ENCODE measurements at places on chromosomes 2 and 18. TPM values are rescaled to one million over a fixed set of nuclear protein-coding genes. Genes with fewer than 3 reads are reported as not detected.

GRCh38 chr2:157789256-157789655 is 86.9 kb downstream of the ACVR1 start:
- H3K36me3 ChIP-seq, result no peaks in the 10 kb centered on the region
- H3K4me3 ChIP-seq, result no peak overlapping the region
- H3K4me1 ChIP-seq, result peaks cover 7% of the 10 kb centered on the region
- H3K27ac ChIP-seq, result no peak overlapping the region

GRCh38 chr2:121049131-121049530 is 235.9 kb downstream of the TFCP2L1 start:
- H3K4me1 ChIP-seq, result no peaks in the 10 kb centered on the region
- H3K36me3 ChIP-seq, result no peaks in the 10 kb centered on the region
- DNase-seq, result no peak
- no peaks in the 10 kb centered on the region for H3K27me3 ChIP-seq

DNA sequence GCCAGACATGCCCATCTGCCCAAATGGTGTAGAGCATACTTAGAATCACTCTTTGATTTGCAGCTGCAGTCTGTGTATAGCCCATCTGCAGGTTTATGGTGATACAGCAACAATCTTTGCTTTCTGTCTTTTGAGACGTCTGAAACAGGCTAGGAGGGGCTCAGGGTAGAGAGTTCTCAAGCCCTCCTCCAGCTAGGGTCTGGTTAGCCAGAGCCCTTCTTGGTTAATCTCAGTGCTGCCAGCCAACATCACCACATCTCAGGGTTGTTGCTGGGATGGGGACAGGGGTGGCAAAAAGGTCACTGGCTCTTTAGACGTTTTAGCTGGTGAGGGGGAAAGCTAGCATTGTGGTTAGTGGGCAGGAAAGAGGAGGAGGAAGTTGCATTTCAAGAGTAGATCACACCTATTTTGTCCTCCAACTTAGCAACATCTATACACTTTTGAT is 136.6 kb upstream of the ACAA2 start:
- H3K27ac ChIP-seq, result no peak overlapping the region
- H3K4me1 ChIP-seq, result peaks cover 25% of the 10 kb centered on the region
- H3K4me3 ChIP-seq, result peak overlapping the region; percentile 17
- no peaks in the 10 kb centered on the region for H3K27me3 ChIP-seq
- no peaks in the 10 kb centered on the region for H3K36me3 ChIP-seq

GRCh38 chr2:132645722-132646539 is 24.1 kb downstream of the LYPD1 start:
- no peak overlapping the region for H3K4me3 ChIP-seq
- H3K27ac ChIP-seq, result no peak overlapping the region
- no peaks in the 10 kb centered on the region for H3K27me3 ChIP-seq
- no peaks in the 10 kb centered on the region for H3K4me1 ChIP-seq
- DNase-seq, result no peak

Gene C2orf78
- total RNA-seq, result not detected

GRCh38 chr2:102181919-102182635 is 4.7 kb upstream of the IL1RL2 start:
- H3K36me3 ChIP-seq, result no peaks in the 10 kb centered on the region
- no peak overlapping the region for H3K27ac ChIP-seq
- no peak for DNase-seq
- no peak overlapping the region for H3K4me3 ChIP-seq
- no peaks in the 10 kb centered on the region for H3K27me3 ChIP-seq

GRCh38 chr2:239025096-239025801 is 177.4 kb downstream of the TWIST2 start:
- DNase-seq, result no peak
- H3K4me1 ChIP-seq, result no peaks in the 10 kb centered on the region
- no peak overlapping the region for H3K27ac ChIP-seq
- no peak overlapping the region for H3K4me3 ChIP-seq
- no peaks in the 10 kb centered on the region for H3K36me3 ChIP-seq
- no peaks in the 10 kb centered on the region for H3K27me3 ChIP-seq

DNA sequence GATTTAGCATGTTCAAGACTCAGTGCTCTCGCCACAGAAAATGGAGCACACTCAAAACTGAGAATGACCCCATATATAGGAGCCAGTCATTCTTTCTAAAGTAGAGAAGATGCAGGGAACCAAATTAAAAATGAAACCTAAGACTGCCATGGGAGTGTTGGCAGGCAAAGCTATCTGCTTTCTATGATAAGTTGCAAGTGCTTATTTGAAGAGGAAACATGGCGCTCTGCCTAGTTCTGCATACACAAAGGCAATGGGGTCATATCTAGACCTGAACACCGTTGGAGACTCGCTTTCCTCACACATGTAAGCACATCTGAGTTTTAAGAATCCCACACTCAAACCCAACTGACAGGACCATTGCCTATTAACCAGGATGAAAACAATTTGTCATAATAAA is 292.5 kb downstream of the ALK start:
- H3K4me3 ChIP-seq, result no peak overlapping the region
- no peak for DNase-seq
- H3K27me3 ChIP-seq, result no peaks in the 10 kb centered on the region
- no peaks in the 10 kb centered on the region for H3K36me3 ChIP-seq
- H3K27ac ChIP-seq, result no peak overlapping the region
- no peaks in the 10 kb centered on the region for H3K4me1 ChIP-seq

Measured in CD8-positive, alpha-beta memory T cell (primary cell).